Activated gamma-delta T cell treated with anti-CD3 and anti-CD28 coated beads, Interleukin-2, amount 50 U/mL, for 16 hours (primary cell): ENCODE measurements at places on chromosomes 1 and 21.

- no peak for DNase-seq
Observed at GRCh38 chr1:161706482-161707347, at the start of gene FCRLA. Gene FCRLA (plus strand): TSS chr1:161707229. CDS start chr1:161707265, 36 bp downstream.

GRCh38 chr1:165900576-165901380, 73.4 kb downstream of the UCK2 start:
- DNase-seq = no peak

DNA sequence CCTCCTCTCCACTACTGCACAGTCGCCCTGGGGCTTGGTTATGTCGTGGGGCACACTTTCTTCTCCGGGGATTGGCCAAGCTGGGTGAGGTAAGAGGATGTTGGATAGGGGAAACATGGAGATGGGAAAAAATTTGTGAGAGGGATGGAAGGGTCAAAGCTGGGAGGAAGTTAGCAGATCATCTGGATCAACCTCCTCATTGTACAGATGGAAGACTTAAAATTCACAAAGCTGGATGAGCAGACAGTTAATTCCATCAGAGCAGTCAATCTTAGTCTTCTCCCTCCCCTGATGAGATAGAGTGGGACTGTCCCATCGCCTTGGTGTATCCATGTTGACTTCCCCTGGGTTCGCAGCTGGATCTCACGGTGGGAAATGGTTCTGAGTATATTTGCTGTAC, 69.6 kb upstream of the CNTN2 start:
- no peak for DNase-seq

- no peak for DNase-seq
Observed at GRCh38 chr21:35335951-35336446, 286.9 kb upstream of the RUNX1 start.

DNA sequence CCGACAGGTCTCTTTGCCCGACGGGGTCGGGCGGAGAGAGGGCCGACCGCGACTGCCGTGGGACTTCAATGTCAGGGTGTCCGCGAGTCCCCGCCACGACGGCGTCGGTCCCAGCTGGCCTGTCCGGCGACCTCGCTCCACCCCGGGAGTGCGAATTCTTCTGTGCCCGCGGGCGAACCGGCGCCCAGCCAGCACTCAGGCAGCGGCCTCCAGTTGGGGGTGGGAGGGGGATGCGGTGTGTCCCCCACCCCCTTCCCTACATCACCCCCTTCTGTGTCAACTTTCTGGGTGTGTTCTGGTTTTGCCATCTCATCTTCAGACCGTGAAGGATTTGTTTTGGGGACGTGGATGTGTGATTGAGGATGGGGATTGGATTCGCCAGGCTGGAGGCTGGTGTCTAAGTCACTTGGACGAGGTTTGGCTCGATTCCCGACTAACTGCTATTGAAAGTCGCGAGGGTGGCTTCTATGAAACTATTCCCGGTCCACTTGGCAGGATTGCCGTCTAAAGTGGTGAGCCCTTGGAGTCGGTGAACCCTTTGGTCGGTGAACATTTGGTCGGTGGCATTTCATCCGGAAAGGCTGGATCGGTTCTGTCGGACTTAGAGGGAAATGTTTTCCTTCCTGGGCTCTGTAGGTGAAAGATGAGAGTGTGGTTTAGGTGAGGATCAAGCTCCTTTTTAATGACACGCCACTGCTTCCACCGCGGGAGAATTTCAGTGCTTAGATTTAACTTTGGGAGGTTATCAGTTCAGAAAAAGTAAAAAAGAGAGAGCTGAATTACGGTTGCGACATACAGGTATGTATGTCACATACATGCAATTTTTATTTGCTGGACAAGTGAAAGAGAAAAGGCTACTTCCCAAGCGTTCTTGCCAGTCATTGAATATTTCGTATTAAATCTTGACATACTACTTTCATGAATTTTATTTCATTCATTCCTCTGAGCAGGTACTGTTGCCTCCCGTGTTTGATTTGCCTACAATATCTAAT, 771 bp downstream of the ABCD3 start:
- DNase-seq = no peak

- no peak for DNase-seq
Observed at GRCh38 chr1:24491577-24492360, 10.9 kb upstream of the RCAN3 start.

DNA sequence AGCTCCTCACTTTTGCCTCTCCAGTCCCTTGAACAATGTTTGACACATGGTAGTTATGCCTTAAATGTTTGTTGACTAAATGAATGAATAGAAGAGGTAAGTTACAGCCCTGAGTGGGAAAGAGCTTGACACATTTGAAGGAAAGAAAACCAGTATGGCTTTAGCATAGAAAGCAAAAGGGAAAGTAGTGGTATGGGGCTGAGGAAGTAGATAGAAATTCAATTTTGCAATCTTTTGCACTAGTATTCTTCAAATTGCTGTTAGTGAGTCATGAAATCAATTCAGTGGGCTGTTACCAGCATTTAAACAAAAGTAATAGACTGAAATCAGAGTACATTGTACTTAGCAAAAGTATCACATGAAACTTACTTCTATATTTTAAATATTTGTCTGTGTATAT, 21.1 kb downstream of the PLA2G4A start:
- no peak for DNase-seq

GRCh38 chr1:43729816-43730463, 22.6 kb downstream of the ST3GAL3 start:
- DNase-seq = no peak

DNA sequence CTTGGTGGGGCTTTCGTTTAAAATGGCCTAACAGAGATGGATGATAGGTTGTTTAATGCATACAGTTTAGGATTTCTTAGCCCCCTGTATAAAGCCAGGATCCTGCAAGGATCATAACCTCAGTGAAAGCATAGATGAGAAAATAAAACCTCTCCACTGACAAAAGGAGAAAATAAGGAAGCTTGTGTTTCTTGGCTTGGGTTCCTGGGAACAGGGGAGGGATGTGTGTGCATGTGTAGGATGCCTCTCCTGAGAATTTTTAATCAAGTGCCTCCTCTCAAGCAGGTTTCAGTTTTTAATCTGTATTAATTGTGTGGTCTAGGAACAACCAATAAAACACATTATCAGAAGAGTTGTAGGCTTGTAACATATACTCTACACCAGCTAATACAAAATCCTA, 26.1 kb downstream of the PRKACB start:
- no peak for DNase-seq

- DNase-seq = no peak
Observed at GRCh38 chr1:21944733-21945073, 7.6 kb upstream of the HSPG2 start.

- no peak for DNase-seq
Observed at GRCh38 chr1:203390298-203390697, 39.4 kb upstream of the FMOD start.

DNA sequence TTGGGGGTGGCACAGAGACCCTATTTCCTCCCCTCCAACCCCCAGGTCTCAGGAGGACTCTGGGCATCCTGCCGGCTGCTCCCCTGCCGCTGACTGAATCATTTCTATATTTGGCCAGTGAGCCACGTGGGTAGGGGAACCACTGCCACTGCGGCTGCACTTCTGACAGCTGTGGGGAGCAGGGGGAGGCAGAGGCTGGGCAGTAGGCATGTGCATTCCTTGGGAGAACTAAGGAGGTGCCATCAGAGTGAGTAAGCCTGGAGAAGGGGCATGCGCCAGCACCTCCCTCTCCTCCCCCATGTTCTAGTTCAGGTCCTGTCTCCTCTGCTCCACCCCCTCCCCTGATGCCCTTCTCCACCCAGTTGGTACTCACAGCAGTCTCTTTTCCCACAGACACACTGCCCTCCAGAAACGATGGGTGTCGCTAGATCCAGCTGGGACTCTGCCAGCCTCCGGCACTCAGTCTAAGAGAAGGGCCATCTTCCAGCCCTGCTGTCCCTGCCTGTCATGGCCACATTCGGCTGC, 12.0 kb downstream of the PPFIA4 start:
- DNase-seq = no peak

GRCh38 chr1:55129194-55129728, 85.9 kb downstream of the USP24 start:
- no peak for DNase-seq

DNA sequence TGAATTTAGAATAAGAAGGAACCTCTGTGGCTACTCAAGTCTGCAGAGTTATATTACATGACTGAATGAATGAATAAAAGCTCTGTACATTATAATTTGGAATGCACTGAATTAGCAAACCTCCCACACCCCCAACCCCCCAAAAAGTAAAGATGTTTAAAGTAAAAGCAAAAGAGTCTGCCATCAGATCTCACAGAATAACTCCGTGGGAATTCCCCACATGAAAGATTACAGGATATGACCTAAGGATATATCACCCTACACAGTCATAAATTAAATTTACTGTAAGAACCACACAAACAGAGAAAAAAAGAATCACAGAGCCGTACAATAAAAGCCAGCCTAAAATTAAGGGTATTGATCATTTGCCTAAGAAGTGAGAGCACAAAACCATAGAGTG, 587.3 kb downstream of the PTPRC start:
- no peak for DNase-seq

- no peak for DNase-seq
Observed at GRCh38 chr21:45072738-45073300, 1.6 kb upstream of the ADARB1 start.

DNA sequence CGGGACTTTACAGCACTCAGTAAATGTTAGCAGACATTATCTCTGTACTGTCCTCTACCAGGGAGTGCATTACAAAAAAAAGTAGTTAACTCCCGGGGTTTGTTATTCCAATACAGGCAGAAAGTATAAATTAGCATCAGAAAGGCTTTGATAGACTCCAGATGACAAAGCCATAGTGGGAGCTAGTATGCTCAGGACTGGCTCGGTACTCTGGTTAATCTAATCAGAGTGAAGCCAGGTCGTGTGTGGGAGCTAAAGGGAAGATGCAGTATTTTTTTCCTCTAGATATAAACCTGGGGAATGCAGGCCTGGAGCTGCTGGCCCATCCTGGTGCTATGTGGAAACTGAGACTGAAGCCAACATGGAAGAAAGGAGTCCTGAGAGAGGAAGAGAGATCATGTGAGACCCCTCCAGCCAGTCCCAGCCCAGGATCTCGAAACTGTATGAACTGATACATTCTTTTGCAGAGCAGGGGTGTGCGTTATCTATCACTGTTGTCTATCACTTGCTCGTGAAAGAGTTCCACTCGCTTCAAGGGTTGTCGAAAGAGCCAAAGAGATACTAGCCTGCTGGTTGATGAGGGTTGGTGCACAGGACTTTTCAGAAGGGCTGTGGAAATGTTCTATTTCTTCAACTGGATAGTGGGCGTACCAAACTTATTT, 125.8 kb downstream of the PLPP3 start:
- no peak for DNase-seq

GRCh38 chr1:113095790-113096455, 22.9 kb downstream of the LRIG2 start:
- no peak for DNase-seq

DNA sequence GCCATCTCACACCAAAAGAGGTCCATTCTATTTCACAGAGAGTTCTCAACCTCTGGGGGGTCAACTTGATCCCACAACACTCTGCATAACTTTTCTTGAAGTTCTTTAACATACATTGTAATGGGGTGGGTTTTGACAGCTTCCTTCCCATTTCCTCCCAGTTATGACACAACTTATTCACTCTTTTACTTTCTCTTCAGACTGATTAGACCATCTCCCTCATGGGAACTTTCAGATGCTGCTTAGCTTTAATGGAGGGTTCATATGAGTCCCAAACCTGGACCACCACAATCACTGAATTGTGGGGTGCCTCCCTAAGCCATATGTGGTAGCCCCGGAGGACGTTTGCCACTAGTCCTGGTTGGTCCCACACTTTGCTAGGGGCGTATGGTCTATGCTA, 28.3 kb upstream of the KCNJ15 start:
- no peak for DNase-seq

DNA sequence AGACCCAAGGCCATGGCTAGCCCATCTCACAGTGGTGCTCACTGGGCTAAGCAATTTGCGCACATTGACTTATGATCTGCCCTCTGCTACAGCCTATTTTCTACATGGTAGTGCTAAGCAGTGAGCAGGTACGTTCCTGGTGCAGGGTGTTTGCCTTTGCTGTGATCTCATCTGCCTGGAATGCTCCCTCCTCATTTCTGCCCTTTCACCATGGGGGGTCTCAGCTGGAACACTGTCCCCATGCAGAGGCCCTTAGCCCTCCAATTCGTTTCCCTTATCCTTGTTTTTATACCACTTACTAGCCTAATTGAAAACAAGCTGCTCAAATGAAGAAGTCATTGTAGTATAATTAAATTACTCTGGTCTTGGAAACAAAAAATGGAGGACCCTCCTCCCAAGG, 2.0 kb upstream of the B3GALT5 start:
- DNase-seq = no peak

DNA sequence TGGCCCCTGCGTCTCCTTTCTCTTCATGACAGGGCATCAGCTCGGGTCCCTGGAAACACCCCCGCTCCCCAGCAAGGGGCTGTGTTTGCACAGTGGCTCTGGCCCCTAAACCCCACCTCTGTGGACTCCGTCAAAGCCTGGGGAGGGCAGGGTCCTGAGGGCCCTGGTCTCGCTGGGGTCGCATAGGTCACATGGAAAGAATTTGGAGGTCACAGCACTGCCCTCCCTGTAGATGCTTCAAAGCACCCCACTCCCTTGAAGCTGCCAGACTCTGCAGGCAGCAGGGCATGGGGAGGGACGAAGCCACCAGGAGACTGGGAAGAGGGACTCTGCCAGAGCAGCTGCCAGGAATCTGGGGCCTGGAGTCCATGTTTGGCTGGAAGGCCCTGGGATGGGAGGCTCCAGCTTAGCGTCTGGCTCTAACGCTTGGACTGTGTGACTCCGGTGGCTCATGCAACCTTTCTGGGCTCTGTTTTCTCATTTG, 36.6 kb upstream of the ECE1 start:
- DNase-seq = no peak

DNA sequence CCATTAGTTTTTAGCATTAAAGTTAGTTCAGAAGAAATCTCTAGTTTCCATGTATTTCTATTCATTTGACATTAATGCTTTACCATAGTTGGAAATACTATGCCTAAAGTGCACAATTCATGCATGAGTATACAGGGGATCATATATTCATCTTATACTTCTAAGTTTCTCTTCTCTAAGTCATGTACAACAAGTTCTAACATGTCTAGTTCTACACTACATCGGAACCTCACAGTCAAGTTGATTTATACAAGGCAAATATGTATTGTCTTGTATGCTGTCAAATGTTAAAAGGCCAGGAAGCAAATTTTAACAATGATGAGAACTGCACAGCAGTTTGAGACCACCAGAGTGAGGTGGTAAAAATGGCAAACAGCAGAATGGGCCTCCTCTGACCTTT, 22.9 kb upstream of the MOB3C start:
- no peak for DNase-seq
